Mesenchymal stem cell (in vitro differentiated cells and primary cell): ENCODE measurements at places on chromosomes 7 and 10.

DNA sequence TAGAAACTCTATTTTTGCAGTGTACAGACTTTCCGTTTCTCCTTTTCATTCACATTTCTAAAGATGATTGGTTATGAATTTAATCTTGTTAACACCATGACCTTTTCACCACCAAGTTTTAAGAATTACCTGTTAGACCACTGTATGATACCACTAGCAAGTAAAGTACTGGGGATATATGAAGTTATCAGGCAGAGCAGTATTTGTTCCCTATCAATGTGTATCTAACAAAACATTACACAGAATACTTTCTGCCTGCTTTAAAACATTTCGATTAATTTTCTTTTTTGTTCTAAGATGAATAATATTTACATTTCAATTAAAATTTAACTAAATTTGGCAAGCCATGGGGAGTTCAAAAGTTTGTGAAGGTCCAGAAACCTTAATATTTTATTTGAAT is 49.9 kb upstream of the AHR start:
- DNase-seq, result no peak

DNA sequence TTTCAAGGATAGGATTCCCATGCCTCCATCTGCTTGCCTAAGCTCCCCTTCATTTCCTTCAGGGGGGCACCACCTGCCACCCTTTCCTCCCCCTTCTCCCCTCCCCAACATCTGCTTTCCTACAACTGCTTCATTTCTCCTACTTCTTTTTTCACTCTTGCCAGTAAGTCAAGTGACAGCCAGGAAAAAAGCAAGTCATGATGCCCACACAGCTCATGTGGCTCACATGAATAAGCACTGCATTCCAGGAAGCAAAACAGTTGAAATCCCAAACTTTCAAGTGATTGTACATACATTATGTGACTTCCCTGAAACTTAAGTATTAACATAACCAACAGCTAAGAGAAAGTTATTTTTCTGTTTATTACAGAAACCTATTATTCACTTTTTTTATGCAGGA is 78.6 kb downstream of the TNS3 start:
- peak; percentile 78 for DNase-seq

- DNase-seq, result peak; percentile 3
These were observed 18.1 kb upstream of the ABCB5 start for GRCh38 chr7:20597339-20597738.

GRCh38 chr7:50393547-50394252 is 56.5 kb downstream of the FIGNL1 start:
- DNase-seq, result no peak
